ENCODE measurements at places on chromosomes 2 and 18. TPM values are rescaled to one million over a fixed set of nuclear protein-coding genes. Genes with fewer than 3 reads are reported as not detected.

Gene USP37
- 10.6 TPM for total RNA-seq

DNA sequence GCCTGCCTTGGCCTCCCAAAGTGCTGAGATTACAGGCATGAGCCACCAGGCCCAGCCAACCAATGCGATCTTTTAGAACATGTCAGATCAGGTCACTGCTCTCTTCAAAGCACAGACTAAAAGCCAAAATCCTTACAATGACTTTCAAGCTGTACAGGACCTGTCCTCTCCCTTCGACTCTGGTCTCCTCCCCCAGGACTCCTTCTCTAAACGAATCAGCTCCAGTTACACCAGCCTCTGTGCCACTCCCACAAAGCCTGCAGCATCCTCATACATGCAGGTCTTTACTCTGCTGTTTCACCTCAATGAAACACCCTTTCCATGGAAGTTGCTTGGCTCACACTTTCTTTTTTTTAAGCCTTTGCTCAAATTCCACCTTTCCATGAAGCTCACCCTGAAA, 436.0 kb downstream of the METTL4 start:
- no peak overlapping the region for H3K27ac ChIP-seq
- H3K36me3 ChIP-seq, result no peaks in the 10 kb centered on the region
- no peak for DNase-seq

DNA sequence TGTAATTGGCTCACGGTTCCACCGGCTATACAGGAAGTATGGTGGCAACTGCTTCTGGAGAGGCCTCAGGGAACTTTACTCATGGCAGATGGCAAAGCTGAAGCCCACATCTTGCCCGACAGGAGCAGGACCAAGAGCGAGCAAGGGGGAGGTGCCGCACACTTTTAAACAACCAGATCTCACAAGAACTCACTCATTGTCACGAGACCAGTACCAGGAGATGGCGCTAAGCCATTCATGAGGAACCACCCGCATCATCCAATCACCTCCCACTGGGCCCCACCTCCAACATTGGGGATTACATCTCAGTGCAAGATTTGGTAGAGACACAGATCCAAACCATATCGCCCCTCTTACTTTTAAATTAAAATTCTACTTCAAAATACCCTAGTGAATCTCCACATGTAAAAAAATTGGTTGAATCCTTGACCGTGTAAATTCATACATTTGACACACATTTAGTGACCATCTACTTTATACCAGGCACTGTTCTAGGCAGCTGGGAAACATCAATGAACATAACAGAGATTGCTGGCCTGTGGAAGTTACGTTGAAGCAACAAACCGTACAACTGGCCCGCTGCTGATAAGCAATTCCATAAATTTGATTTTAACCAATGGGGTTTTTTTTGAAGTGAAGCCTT, 87.6 kb downstream of the ALPK2 start:
- no peak overlapping the region for H3K27ac ChIP-seq

DNA sequence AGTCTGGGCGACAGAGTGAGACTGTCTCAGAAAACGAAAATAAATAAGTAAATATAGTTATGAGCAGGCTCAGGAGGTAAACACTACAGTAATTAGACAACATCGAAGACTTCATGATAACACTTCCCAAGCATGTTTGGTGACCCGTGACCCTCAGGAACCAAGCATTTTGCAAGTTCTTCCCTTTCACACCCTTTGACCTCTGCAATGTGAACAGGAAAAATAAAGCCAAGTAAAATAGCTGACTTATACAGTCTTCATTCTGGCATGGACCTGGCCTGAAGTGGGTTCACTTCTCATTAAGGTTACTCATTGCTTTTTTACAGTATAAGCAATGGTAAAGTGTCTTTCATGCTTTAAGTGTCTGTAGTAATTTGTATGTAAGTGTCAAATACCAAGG, 15.3 kb upstream of the TGIF1 start:
- H3K27me3 ChIP-seq, result no peaks in the 10 kb centered on the region
- H3K4me3 ChIP-seq, result no peak overlapping the region
- no peak overlapping the region for H3K27ac ChIP-seq
- H3K4me1 ChIP-seq, result no peaks in the 10 kb centered on the region

- peaks cover 13% of the 10 kb centered on the region for H3K4me1 ChIP-seq
- H3K27me3 ChIP-seq, result no peaks in the 10 kb centered on the region
These were observed 19.6 kb upstream of the MC5R start for GRCh38 chr18:13804305-13804704.

- DNase-seq, result no peak
- H3K4me1 ChIP-seq, result no peaks in the 10 kb centered on the region
- no peaks in the 10 kb centered on the region for H3K27me3 ChIP-seq
- no peak overlapping the region for H3K4me3 ChIP-seq
- H3K27ac ChIP-seq, result no peak overlapping the region
These were observed 440.5 kb upstream of the TCF4 start for GRCh38 chr18:56028514-56028913.

DNA sequence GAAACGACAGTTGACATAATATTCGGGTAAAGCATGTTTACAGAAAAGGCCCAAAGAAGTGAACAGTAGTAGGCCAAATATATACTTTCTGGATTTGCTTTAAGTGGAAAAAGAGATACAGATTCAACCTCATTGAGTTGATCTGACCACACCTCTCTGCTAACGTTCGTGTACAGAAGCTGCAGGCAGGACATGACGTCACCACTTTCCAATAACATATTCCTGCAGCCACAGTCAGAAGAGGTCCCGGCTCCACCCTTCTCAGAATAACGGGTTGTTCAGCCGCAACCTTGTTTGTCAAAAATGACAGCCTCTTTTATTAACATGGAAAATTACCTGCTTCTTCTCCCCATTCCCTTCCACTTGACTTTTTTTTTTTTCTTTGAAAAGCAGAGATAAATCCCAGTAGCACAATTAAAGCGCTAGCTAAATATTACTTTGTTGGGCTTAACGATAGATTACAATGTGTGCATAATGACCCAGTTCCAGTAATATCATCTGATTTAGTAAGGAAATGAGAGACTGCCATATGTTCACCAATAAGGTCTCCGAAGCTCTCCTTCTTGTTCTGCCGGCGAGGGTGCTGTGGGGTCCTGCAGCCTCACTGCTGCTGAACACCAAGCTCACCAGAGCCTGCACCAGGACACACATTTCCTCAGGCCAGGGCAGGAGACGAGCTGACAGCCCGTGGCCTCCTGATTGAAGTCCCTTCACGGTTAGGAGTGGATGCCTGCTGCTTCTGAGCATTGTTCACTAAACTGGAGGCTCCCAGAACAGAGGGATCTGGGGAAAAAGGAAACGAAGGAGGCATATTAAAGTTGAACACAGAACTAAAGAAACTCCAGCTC, 451.0 kb upstream of the SALL3 start:
- no peak overlapping the region for H3K27ac ChIP-seq
- H3K27me3 ChIP-seq, result no peaks in the 10 kb centered on the region
- no peak for DNase-seq
- no peak overlapping the region for H3K4me3 ChIP-seq
- peaks cover 17% of the 10 kb centered on the region for H3K4me1 ChIP-seq

All from thyroid gland (tissue), 4 donors.